NT2/D1 (cell line): ENCODE measurements at places on chromosomes 5 and 9.

DNA sequence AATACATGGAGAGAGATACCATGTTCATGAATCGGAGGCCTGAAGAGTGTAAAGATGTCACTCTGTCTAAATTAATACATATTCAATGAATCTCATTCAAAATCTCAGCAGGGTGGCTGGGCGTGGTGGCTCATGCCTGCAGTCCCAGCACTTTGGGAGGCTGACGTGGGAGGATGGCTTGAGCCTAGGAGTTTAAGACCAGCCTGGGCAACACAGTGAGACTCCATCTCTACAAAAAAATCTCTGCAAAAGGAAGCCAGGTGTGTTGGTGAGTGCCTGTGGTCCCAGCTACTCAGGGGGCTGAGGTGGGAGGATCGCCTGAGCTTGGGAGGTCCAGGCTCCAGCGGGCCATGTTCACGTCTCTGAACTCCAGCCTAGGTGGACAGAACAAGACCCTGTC lies 49.7 kb downstream of the COL23A1 start:
- DNase-seq, result no peak

GRCh38 chr9:7721291-7721690 lies 78.3 kb downstream of the DMAC1 start:
- no peak for DNase-seq

DNA sequence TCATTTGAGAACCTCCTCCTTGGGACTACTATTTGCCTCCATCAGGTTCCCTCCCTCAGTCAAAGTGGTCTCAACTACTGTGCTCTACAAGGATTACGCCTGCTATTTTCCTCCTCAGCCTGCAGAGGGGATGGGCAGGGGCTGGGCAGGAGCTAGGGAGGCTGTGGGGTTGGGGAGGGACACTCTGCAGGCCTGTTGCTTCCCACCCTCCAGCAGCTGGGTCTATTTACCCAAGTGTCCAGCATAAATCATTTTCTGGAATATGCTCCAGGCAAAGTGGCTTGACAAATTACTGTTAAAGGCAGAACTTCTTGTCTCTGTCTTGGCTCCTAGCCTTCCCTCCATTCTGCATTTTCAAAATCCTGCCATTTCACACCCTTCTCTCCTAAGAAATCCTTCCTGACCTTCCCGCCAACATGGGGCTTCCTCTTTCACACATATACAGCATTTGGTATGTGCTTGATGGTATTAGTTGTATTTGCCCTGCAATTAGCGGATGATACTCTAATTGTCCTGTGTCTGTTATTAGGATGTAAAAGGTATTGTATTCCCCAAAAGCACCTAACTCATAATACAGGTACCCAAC lies 106.7 kb downstream of the EFNA5 start:
- DNase-seq, result no peak

DNA sequence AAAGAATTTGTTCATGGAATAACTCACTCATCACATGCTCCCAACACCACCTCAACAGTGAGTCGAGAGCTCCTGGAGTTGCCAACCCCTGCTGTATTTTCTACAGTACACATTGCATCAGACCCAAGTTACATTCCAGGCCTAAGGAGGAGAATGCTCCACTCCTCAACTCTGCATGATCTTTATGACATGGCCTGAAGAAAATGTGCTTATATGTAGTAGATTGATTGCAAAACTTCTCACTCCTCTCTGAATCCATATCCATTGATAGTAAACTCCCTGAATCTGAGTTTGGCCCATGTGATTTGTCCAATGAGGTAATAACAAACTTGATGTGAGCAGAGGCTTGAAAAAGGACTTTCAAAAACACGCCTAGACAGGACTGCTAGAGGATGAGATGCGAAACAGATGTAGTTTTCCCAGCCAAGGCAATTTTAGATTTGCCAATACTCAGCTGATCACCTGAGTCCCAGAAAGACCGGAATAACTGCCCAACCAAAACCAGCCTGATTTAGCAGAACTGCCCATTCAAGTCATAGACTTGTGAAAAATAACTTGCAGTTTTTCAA lies 29.0 kb upstream of the PAPPA start:
- DNase-seq, result no peak
